ENCODE measurements at places on chromosomes 5 and 9.

GRCh38 chr5:32355686-32356085, 42.9 kb upstream of the MTMR12 start:
- DNase-seq, result no peak

GRCh38 chr5:74579215-74579614, 61.3 kb downstream of the ENC1 start:
- no peak for DNase-seq

DNA sequence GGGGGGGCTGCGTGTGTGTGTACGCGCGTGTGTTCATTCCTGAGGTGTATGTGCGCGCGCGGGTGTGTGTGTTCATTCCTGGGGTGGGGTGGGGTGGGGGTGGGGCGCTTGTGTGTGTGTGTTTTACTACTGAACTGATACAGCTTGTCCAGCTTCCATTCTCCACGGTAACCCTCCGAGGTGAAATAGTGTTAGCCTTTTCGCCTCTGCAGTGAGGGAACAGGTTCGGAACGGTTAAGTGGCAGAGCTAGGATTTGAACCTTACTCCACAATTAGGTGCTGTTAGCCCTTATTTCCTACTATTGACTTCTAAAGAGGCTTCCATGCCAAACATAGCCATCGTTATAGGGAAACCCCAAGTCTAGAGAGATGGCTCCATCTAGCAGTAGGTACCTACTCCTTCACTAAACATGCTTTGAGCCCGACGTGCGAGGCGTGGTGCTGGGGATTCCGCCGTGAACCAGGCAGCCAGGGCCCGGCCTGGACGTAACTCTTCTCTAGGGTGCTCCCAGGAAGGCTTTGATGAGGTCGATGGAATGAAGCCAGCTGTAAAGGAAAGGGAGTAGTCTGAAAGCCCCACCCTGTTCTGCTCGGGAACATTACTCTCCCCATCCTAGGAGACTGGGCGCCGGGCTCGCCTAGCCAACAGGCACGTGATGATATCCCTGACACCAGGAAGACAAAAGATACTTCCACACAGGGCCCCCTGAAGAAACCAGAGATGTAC, 782 bp upstream of the SKP1 start:
- DNase-seq, result no peak

GRCh38 chr5:58921159-58921558, 338.3 kb downstream of the RAB3C start:
- no peak for DNase-seq

DNA sequence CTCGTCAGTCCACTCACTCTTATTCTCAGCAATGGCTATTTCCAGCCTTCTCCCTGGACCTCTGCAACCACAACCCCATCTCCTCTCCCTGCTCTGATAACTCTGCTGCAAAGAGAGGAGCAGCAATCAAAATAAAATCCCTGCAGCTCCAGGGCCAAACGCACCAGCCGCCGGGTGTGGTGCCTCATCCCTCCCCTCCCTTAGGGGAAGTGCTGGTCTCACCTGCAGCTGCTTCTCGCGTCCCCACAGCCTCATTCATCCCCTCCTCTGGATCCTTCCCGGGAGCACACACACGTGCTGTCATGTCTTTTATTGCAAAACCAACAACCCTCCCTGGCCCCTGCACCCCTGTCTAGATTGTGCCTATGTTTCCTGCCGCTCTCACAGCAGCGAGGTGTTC, 77.8 kb downstream of the TENT4A start:
- DNase-seq, result no peak
